ENCODE measurements at places on chromosomes 13 and 19.

DNA sequence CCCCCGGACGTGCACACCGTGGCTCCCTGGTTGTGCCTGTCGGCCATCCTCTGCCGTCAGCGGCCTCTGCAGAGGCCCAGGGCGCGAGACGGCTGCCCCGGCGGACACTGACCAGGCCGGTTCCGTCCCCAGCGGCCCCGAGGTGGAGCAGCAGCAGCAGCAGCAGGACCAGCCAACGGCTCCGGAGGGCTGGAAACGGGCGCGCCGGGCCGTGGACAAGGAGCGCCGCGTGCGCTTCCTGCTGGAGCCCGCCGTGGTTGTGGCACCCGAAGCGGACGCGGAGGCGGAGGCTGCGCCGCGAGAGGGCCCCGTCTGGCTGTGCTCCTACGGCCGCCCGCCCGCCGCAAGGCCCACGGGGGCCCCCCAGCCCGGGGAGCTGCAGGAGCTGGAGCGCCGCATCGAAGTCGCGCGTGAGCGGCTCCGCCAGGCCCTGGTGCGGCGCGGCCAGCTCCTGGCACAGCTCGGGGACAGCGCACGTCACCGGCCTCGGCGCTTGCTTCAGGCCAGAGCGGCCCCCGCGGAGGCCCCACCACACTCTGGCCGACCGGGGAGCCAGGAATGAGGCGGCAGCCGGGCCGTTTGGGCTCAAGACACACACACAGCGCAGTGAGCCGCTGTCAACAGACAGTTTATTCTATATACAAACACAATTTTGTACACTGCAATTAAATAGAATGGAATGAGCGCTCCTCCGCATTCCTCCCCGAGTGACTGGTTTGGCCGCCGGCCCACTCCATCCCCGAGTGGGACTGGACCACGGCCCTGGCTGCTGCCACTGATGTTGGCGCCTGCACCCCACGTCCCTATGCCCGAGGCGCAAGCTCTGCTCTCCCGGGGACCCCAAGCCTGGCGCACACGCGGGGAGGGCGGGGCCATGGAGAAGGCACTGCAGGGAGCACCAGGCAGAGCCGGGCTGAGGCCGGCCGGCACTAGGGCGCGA lies 9.1 kb downstream of the GRIN3B start:
- DNase-seq = no peak

DNA sequence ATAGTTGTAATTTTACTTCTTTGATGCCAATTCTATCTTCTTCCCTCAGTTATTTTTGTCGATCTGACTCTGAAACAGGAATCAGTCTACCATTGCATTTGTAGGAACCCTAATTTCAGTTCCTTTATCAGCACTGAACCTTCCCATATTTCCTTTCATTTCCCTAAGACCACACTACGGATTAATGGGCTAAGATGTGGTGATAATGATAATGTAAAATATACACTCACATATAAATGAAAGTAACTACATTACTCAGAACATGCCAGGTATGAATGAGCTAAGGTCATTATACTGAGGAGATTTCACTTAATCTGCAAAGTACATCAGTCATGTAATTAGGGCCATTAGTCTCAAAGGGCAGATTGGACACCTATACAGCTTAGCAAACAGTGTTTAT lies 60.2 kb upstream of the RFC3 start:
- peak; percentile 35 for DNase-seq

DNA sequence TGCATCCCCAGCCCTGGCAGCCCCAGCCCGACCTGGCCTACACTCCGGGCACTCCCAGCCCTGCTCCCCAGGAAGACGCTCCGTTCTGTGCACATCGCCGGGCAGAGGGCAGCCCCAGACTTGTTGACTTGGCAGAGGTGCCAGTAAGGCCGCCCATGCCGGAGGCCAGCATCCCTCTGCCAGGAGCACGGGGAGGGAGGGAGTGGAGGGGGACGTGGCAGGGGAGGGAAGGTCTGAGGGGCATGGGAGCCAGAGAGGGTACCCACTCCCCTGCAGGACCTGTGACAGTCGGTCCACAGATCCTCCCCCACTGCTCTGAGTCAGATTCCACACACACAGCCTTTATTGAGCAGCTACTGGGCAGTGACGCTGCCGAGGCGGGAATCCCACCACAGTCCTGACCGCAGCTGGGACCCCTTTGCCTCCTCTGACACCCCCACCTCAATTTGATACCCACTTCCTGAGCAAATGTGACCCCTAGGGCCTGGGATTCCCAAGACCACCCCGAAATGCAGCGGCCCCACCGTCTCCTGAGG lies 1.9 kb upstream of the NKPD1 start:
- DNase-seq = no peak

- DNase-seq = no peak
Measured at GRCh38 chr19:50384685-50385535, 763 bp downstream of the POLD1 start.

DNA sequence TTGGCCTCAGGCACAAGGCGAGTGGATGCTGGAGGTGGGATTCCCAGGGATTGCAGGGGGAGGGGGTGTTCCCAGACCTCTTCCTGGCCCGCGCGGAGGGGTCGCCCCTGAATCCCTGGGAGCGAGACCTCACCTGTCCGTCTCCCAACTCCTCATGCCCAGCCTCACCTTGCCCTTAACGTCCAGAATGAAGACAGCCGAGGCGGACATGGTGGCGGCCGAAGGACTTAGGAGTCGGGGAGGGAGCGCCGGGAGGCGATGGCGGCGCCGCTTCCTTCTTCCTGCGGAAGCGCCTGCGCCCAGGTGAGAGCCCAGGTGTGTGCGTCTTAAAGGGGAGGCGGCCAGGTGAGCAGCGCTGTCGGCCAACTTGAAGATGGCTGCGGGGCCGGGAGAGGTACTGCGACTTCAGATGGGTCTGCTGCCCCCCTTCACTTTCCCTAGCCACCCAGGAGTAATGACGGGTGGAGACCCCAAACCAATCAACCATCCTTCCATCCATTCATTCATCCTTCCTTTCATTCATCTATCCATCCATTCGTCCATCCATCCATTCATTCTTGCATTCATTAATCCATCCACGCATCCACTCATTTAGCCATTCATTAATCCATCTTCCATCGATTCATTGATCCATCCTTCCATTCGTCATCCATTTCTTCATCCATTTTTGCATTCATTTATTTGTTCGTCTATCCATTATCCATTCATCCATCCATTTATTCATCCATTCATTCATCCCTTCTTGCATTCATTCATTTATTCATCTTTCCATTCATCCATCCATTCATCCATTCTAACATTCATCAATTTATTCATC lies at the start of gene AP1M2:
Gene AP1M2, minus strand, starts transcription at position 291 of the 817 bp plus-strand sequence. Its CDS starts 81 bp downstream, at position 210.
- peak; percentile 41 for DNase-seq

- no peak for DNase-seq
Measured at GRCh38 chr19:37999309-38000213, 92.6 kb downstream of the SIPA1L3 start.

DNA sequence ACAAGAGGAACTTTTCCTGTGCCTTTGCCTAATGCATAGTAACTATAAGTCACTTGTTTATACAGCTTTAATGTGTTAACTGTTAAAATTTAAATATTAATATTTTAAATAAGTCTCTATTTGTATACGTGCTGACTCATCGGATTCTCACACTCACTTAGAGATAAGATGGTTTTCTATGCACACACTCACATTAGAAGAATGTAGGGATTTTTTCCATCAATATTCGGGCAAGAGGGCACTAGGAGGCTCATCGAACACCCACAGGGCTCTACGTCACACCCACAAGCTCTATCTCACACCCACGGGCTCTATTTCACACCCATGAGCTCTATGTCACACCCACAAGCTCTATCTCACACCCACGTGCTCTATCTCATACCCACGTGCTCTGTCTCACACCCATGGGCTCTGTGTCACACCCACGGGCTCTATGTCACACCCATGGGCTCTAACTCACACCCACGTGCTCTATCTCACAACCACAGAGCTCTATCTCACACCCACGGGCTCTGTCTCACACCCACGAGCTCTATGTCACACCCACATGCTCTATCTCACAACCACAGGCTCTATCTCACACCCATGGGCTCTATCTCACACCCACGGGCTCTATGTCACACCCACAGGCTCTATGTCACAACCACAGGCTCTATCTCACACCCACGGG lies 73.4 kb downstream of the COL4A2 start:
- DNase-seq = no peak

- DNase-seq = no peak
Measured at GRCh38 chr19:2244486-2244885, 4.6 kb upstream of the AMH start.

- DNase-seq = peak; percentile 56
Measured at GRCh38 chr19:33374236-33374714, 766 bp downstream of the CEBPG start.

GRCh38 chr19:46745521-46746280 lies at the start of gene FKRP:
Gene FKRP, plus strand, starts transcription at chr19:46746057. Its CDS starts 9,394 bp downstream, at chr19:46755451.
- DNase-seq = peak; percentile 26

- peak; percentile 97 for DNase-seq
Measured at GRCh38 chr19:6087074-6087571, 23.2 kb downstream of the RFX2 start.

- no peak for DNase-seq
Measured at GRCh38 chr13:62210951-62211350, 795.3 kb upstream of the PCDH20 start.

DNA sequence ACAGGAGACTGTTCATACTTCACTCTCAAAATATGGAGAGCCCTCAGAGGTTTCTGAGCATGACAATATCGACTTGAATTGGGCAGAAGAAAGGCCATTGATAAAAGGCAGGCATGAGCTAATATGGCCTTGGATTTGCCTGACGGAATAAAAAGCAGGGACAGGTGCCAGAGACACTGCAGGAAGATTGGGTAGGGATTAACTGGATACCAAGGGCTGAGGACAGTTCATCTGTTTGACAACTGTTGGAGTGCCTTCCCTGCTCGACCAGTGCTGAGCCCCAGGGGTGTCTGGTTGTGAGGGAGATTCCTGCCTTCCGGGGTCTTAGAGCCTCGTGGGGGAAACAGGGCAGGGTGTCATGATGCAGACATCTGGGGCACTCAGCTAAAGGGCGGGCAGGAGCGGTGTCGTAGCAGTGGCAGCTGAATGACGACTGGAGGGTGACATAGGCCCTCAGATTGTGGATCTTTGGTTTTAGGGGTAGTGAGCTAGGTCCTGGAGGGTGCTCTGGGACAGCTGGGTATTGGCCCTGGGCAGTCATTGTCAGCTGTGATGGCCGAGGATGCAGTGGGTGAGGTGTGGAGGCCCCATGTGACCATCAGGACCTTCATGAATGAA lies 12.3 kb downstream of the GATAD2A start:
- DNase-seq = no peak

DNA sequence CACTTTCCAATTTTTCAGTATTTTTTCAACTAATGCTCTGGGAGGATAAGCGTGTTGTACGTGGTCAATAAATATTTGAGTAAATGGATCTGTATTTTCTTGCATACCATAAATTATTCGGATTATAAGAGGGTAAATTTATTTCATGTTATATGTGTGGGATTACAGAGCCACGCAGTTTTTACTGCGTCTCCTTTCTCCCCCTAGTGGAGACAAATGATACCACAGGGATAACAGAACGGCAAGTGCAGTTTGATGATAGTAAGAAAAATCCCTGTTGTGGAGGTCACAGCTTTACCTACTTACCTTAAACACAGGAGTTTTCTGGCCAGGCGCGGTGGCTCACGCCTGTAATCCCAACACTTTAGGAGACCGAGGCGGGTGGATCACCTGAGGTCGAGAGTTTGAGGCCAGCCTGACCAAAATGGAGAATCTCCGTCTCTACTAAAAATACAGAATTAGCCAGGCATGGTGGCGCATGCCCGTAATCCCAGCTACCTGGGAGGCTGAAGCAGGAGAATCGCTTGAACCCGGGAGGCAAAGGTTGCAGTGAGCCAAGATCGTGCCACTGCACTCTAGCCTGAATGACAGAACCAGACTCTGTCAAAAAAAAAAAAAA lies 16.8 kb downstream of the MBD3L2B start:
- peak; percentile 59 for DNase-seq

GRCh38 chr19:57664269-57665127 lies 4.2 kb upstream of the ZSCAN4 start:
- DNase-seq = no peak

GRCh38 chr13:98068521-98068920 lies 74.4 kb upstream of the FARP1 start:
- no peak for DNase-seq

DNA sequence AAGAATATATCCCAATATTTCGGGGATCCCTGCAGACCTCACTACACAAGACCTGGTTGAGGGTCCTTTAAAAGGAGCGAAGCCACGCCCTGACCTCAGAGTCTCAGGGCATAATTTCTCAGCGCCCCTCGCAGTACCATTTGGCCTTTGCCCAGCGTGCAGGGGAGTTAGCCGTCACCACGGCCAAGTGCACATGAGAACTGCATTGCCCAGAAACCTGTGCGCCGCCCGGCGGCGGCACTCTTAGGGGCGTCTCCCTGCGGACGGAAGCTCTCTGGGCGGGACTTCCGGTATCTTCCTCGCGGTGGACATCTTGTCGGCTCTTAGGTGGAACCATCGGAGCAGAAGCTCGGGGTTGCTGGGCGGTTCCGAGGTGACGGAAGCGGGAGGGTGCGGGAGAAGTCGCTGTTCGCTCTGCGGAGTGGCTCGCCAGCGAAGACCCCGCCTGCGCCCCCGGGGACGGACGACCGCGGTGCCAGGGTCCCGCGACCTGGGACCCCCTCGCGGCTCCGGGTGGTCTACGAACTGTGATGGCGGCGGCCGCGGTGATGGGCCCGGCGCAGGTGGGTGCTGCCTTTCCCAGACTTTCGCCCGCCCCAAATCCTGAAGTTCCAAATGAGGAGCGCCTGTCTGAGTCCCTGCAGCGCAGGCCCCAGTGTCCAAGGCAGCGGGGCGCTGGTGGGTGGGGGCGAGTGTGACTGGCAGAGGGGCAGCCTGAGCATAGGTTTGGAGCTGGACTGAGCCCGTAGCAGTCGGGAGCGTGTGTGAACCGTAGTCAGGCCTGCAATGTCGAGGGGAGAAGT lies at the start of gene ZNF134:
Gene ZNF134, plus strand, starts transcription at position 302 of the 803 bp plus-strand sequence. CDS start 5,227 bp downstream, outside the sequence.
- DNase-seq = peak; percentile 91

- DNase-seq = no peak
Measured at GRCh38 chr13:80430561-80430960, 89.6 kb upstream of the SPRY2 start.

GRCh38 chr19:6481541-6482342 lies at the start of gene DENND1C:
Gene DENND1C, minus strand, starts transcription at chr19:6481787. Its CDS starts 92 bp downstream, at chr19:6481695.
- DNase-seq = no peak

DNA sequence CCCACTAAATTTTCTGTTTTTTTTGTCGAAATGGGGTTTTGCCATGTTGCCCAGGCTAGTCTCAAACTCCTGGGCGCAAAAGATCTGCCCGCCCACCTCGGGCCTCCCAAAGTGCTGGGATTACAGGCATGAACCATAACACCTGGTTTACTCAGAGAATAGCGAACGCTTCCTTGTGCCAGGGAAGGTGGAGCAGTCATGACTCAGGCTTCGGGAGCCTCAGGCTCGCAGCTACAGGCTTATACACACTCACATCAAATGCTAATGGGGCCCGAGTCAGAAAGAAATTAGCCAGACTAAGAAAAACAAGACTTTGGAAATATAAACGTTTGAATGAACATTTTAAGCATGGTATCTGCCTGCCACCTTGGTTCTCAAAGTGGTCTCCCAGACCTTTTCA lies 11.0 kb upstream of the TPT1 start:
- DNase-seq = no peak

- no peak for DNase-seq
Measured at GRCh38 chr13:104105418-104106355, 1039.5 kb upstream of the SLC10A2 start.

- no peak for DNase-seq
Measured at GRCh38 chr19:29383696-29384095, 142.1 kb upstream of the VSTM2B start.

- DNase-seq = peak; percentile 93
Measured at GRCh38 chr19:2327773-2328400, 499 bp downstream of the LSM7 start.

GRCh38 chr13:100130092-100130491 lies 41.2 kb downstream of the PCCA start:
- DNase-seq = no peak

All from NCI-H1417 (cell line).